ENCODE measurements at places on chromosomes 13 and 19.

DNA sequence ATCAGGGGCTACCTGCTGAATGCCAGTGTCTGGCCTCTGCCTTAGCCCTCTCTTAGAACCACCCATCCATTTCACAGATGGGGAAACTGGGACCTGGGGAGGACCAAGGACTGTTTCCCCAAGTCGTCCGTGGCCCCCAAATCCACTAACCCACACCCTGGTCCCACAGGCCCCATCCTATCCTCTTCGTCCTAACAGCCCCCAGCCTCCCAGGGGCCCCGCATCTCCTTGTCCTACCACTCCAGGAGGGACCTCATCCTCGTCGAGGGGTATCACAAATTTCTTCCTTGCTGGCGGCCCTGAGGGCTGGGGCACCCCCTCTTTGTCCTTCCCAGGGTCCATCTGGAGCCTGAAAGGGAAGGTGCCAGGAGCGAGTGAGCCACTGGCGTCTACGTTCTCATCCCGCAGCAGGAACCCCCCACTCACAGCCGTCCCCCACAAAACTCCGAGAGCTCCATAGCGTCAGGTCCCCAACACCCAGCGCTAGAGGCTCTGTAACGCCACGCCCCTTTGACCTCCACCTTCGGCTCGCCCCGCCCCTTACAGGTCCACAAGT, 606 bp downstream of the ERCC1 start:
- peaks cover 52% of the 10 kb centered on the region for H3K4me1 ChIP-seq
- DNase-seq: no peak
- H3K36me3 ChIP-seq: peaks cover 10% of the 10 kb centered on the region
- H3K27ac ChIP-seq: peak overlapping the region; percentile 89
- no peaks in the 10 kb centered on the region for H3K27me3 ChIP-seq
- H3K4me3 ChIP-seq: peak overlapping the region; percentile 72

GRCh38 chr13:41004875-41005693, 14.0 kb downstream of the ELF1 start:
- no peaks in the 10 kb centered on the region for H3K36me3 ChIP-seq
- H3K4me1 ChIP-seq: peaks cover 19% of the 10 kb centered on the region
- no peak overlapping the region for H3K27ac ChIP-seq
- no peaks in the 10 kb centered on the region for H3K27me3 ChIP-seq

- no peaks in the 10 kb centered on the region for H3K36me3 ChIP-seq
- H3K4me3 ChIP-seq: no peak overlapping the region
- H3K27me3 ChIP-seq: no peaks in the 10 kb centered on the region
- no peaks in the 10 kb centered on the region for H3K4me1 ChIP-seq
- DNase-seq: no peak
- no peak overlapping the region for H3K27ac ChIP-seq
Observed at GRCh38 chr19:8973501-8974091, 36.6 kb downstream of the MUC16 start.

DNA sequence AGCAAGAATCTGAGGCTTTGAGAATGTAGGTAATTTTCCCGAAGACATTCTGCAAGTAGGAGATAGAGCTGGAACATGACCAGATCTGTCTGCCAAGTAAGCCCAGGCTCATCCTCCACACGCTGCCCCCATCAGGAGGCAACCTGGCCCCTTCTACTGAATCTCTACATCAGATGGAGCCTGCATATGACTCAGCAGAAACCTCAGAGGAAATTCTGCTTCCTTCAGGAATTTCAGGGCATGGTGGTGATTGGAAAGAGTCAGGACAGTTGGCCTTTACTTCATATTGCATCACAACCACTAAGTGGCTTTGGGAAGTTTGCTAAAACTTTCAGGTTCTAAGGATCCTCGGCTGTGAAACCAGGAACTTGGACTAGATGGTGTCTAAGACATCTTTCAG, 85.2 kb downstream of the LRRC63 start:
- H3K4me3 ChIP-seq: no peak overlapping the region
- H3K27me3 ChIP-seq: no peaks in the 10 kb centered on the region
- DNase-seq: no peak
- no peak overlapping the region for H3K27ac ChIP-seq

DNA sequence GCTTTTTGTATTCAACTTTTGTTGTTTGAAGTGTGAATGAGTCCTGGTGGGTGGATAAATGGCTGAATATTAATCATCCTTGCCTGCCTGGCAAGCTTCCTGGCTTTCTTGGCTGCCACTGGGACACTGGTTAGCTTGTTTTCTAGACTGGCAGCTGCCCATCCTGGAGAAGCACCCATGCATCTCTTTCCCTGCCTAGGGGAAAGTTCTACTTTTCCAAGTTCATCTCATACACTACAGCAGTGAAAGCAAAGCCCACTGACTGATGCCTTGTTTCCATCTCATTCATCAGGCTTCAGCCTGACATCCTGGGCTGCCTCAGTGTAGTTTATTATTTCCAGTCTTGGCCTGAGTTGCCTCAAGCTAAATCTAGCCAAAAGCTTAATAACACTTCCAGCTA, 244.8 kb downstream of the PCDH20 start:
- H3K4me3 ChIP-seq: no peak overlapping the region
- H3K36me3 ChIP-seq: no peaks in the 10 kb centered on the region
- H3K27ac ChIP-seq: peak overlapping the region; percentile 34
- DNase-seq: no peak
- H3K4me1 ChIP-seq: peaks cover 15% of the 10 kb centered on the region
- H3K27me3 ChIP-seq: no peaks in the 10 kb centered on the region
